ENCODE measurements at places on chromosomes 7 and 10. TPM values are rescaled to one million over a fixed set of nuclear protein-coding genes. Genes with fewer than 3 reads are reported as not detected.

DNA sequence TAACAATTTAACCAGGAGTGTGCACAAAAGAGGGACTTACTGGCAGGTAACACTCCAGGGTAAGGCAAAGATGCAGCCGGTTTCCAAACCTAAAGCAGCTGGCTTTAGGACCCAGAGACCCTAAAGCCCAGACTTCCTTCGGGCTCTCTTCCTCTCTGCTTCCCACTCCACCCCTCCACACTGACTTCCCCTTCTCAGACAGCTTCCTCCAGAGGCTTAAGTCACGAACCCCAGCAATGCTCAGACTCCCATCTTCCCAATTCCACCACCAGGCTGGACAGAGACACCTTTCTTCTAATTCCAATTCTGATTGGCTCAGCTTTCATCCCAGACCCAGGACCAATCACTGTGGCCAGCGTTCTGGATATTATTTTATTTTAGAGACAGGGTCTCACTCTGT, 24.8 kb downstream of the STYXL1 start:
- no peak for DNase-seq

DNA sequence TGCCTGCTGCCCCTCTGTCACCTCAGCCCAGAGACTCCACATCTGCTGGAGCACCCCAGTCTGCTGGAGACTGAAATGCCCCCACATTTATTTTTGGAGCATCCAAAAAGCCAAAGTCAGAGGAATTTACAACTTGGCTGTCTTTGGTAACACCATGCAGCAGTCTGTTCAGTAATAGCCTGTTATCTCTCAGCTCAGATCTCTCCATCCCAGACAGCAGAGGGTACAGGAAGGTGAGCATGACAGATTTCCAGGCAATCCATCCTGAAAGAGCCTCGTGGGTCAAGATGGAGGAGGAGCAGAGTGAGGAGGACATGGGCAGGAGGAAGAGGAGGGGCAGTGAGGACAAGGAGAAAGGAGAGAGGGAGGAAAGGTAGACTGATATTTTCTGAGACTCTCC, 55.9 kb downstream of the GRID1 start:
- no peak for DNase-seq

Gene CD36
- 0.58 TPM for total RNA-seq

- DNase-seq: no peak
These were observed 28.0 kb downstream of the VPS41 start for GRCh38 chr7:38881015-38881414.

Gene CRHR2
- not detected for total RNA-seq

DNA sequence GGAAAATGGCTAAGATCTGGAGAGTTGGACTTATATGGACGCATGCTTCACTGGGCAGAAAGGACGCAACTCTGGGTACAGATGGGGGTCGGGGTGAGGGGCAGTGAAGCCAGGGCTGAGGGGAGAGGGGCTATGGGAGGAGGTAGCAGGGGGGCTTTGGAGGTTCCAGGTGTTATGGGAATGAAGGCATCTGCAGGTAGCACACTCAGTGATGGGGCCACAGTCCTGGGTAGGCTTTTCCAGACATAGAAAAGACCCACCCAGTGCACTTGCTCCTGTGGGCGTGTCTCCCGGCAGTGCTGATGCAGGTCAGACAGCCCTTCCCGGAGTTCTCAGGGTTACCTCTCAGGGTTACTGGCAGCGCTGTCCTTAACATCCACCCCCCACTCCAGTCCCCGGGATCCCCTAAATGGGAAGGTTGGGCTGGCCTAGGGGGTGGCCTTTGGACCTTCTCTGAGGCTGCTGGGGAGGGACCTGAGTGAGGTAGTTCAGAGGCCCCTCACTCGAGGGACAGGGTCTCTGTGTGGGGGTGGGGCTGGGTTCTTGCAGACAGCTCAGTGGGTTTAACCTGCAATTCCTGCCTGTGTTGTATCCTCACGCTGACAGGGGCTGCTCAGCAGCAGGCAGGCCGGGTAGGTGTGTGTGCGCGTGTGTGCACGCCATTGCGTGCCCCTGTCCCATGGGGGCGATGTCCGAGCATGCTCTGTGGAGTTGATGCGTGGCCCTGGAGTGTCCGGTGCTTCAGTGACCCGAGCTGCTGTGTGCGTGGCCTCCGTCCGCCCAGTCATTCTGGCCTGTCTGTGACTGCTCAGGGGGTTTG, 6.2 kb downstream of the ZYX start:
- DNase-seq: no peak

Gene ITGB8
- total RNA-seq: 6.5 TPM

All from endothelial cell of umbilical vein (primary cell).